Caudate nucleus (tissue), 63 donors: ENCODE measurements at places on chromosomes 16 and 17.

- DNase-seq, result no peak
These were observed 1.3 kb downstream of the SRL start for GRCh38 chr16:4240624-4241023.

- DNase-seq, result no peak
These were observed 17.7 kb upstream of the SLC12A3 start for GRCh38 chr16:56847173-56847910.

GRCh38 chr16:82700541-82701235 lies 73.9 kb downstream of the CDH13 start:
- no peak for DNase-seq

DNA sequence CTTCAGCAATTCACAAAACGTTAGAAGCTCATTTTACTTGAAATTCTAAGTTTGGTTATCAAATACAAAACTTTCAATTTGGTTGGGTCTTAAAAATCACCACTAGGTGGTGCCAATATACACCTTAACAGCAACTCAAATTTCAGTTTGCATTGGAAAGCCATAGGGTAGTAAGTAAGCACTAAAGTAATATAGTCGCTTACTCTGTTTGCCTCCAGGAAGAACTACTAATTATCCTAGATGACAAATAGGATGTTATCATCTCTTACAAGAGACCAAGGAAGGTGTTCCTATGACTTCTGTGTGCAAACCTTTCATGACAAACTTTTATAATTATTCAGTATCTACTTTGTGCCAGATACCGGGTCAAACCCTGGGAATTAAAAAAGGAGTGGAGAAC lies 93.3 kb downstream of the MYO1D start:
- no peak for DNase-seq

GRCh38 chr16:60582528-60582927 lies 1453.7 kb downstream of the CDH8 start:
- no peak for DNase-seq

- no peak for DNase-seq
These were observed 9.7 kb downstream of the ZNF19 start for GRCh38 chr16:71479420-71479819.
